Foreskin keratinocyte (primary cell): ENCODE measurements at places on chromosomes 2 and 18. TPM values are rescaled to one million over a fixed set of nuclear protein-coding genes. Genes with fewer than 3 reads are reported as not detected.

DNA sequence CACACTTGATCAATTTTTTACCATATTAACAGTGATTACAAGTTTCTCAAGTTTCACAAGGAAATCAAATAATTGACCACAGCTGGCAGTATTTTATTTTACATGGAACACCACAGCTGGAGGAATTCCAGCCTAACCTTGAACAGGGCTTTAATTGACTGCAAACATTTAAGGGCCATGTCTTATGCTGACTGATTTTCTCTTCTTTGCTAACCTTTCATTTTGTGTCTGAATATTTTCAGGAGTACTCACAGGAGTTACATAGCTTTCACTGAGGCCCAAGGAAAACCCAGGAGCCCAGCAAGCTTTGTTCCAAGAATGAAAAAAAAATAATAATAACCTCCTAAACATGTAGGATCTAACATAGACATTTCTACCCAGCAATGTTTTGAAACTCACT lies 49.6 kb downstream of the FRZB start:
- no peak for DNase-seq

DNA sequence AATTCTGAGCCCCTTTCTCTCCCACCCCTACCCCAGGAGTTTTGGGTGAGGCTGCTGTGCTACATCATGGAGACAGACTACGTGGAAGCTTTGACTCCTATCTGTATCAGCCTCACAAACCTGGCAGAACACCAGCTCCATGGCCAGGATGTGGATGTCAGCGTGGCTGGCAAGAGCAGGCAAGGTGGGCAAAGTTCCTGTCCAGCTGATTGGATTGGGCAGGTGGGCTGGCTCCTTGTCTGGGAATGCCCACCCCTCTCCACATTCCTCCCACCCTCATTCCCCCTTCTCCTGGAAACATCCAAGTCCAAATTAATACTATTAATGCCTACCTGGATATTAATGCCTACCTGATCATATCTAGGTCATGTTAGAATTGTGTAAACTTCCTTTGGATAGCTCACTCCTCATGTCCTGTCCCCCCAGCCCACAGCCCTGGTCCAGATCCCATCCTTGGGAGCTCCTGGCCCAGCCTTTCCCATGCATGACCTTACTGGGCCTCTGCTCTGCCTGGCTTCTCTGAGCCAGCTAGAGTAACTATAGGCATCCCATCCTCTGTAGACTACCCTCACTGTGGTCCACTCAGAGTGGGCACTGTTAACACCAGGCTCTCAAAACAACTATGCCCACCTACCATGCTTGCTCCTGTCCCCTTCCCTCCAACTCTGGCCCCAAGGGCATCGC lies 24.1 kb downstream of the MROH2A start:
- no peak for DNase-seq

Gene FEZ2
- 36.5 and 43.1 TPM in 2 replicates for total RNA-seq

Gene STK36
- 16.2 and 17.2 TPM in 2 replicates for total RNA-seq

GRCh38 chr2:175463589-175464310 lies 282.2 kb upstream of the ATP5MC3 start:
- no peak for DNase-seq
